ENCODE measurements at places on chromosomes 3 and 15.

GRCh38 chr3:160044121-160044520 is 55.5 kb downstream of the IL12A start:
- no peak for DNase-seq
- H3K36me3 ChIP-seq = no peaks in the 10 kb centered on the region
- peaks cover 4% of the 10 kb centered on the region for H3K4me1 ChIP-seq
- no peak overlapping the region for H3K4me3 ChIP-seq
- H3K27ac ChIP-seq = no peak overlapping the region

- H3K27me3 ChIP-seq = no peaks in the 10 kb centered on the region
- no peaks in the 10 kb centered on the region for H3K36me3 ChIP-seq
- no peaks in the 10 kb centered on the region for H3K4me1 ChIP-seq
- no peak for DNase-seq
- H3K4me3 ChIP-seq = no peak overlapping the region
These were observed 21.4 kb upstream of the PLSCR5 start for GRCh38 chr3:146626403-146627122.

DNA sequence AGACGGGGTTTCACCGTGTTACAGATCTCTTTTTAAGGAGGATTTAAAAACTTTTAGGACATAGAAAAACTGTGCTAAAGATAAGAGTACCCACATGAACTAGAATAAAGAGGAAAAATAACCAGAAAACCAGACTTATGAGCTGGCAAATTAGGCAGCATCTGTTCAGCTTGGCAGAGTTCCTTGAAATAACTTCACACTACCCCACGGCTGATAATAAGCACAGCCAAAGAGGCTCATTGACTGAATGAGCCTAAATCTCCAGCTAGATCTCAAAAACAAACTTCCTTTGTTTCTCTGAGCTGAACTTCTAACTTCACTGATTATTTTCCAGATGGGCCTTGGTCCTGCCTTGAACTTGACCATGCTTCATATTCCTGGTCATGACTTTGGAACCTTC is 26.7 kb upstream of the PIK3R4 start:
- no peak overlapping the region for H3K4me3 ChIP-seq
- no peaks in the 10 kb centered on the region for H3K36me3 ChIP-seq
- no peak for DNase-seq
- no peaks in the 10 kb centered on the region for H3K4me1 ChIP-seq
- H3K27me3 ChIP-seq = no peaks in the 10 kb centered on the region

DNA sequence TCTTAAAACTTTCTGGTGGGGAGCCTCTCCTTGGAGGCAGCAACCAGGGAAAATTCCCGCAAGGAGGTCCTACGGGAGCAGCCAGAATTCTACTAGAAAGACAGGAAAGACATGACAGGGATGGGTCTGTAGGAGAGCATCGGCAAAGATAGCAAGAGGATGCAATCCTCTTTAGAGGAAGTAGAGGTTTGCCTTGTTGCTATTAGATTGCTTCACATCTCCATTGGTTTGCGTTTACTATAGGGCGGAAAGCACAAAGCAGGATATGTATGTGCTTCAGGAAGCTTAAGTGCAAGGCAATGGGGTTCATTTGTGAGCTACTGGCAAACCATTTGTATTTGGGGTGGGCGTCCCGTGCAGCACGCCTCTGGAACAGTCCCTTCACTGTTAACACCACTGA is 193.0 kb downstream of the RORA start:
- H3K4me1 ChIP-seq = peaks cover 33% of the 10 kb centered on the region
- H3K27ac ChIP-seq = peak overlapping the region; percentile 98
- no peaks in the 10 kb centered on the region for H3K27me3 ChIP-seq
- H3K4me3 ChIP-seq = no peak overlapping the region
- no peaks in the 10 kb centered on the region for H3K36me3 ChIP-seq

GRCh38 chr3:34947834-34948233 is 691.5 kb upstream of the ARPP21 start:
- no peak overlapping the region for H3K27ac ChIP-seq
- no peaks in the 10 kb centered on the region for H3K4me1 ChIP-seq
- H3K36me3 ChIP-seq = no peaks in the 10 kb centered on the region
- no peak for DNase-seq

DNA sequence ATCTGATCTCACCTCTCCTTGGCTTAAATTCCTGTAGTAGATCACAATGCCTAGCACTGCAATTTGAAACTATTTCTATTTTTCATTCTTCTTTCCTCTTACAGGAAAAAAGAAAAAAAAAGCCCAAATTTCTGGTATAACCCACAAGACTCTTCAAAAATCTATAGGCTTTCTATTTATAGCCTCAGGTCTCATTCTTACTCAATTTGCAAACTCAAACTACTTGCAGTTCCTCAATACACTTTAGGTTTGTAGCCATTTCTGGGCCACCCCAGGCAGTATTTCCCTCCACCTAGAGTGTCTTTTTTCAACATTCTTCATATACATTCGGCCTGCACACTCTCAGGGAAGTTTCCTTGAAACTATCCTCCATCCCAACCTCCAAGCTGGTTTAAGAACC is 169.0 kb downstream of the TBC1D5 start:
- H3K36me3 ChIP-seq = no peaks in the 10 kb centered on the region
- H3K27me3 ChIP-seq = no peaks in the 10 kb centered on the region
- DNase-seq = no peak

- H3K27ac ChIP-seq = peak overlapping the region; percentile 53
- H3K36me3 ChIP-seq = peaks cover 46% of the 10 kb centered on the region
- DNase-seq = no peak
- H3K4me3 ChIP-seq = no peak overlapping the region
These were observed 44.5 kb downstream of the CMSS1 start for GRCh38 chr3:99862208-99862607.

DNA sequence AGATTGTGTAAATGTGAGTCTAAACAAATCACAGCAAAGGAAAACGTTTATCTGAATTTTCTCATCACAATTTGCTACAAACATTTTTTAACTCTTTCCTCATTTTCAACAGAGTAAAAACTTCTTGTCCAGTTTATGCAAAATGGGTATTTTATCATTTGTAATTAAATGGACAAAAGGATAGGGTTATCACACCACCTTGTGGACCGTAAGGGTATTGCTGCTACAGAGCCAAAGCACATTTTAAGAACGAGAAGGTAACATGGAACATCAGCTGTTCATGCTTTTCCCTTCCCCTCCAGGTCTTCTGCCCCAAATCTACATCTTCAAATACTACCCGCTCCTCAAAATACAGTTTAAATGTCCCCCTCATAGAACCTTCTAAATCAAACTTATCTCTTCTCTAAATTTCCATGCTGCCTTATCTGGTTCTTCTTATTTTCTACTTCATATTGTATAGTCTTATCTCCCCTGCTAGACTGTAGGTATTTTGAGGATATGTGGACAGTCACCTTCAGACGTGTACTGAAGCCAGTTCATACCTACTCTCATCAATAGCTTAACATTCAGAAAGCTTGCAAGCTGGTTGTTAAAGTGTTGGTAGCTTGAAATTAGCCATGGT is 12.8 kb upstream of the SETMAR start:
- H3K27ac ChIP-seq = no peak overlapping the region
- H3K27me3 ChIP-seq = no peaks in the 10 kb centered on the region
- H3K4me1 ChIP-seq = no peaks in the 10 kb centered on the region
- peak overlapping the region; percentile 42 for H3K4me3 ChIP-seq

DNA sequence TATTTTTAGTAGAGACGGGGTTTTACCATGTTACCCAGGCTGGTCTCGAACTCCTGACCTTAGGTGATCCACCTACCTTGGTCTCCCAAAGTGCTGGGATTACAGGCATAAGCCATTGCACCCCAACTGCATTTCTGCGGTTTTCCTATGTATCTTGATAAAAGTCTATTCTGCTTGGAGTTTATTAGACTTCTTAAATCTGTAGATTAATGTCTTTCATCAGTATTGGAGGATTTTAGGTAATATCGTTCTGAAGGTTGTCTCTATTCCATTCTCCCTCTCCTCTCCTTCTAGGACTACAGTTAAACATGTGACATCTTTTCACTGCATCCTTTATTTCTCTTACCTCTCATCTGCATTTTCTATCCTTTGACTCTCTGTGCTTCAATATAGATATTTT is 46.3 kb upstream of the GCNT3 start:
- H3K27me3 ChIP-seq = no peaks in the 10 kb centered on the region
- H3K27ac ChIP-seq = no peak overlapping the region
- H3K4me3 ChIP-seq = no peak overlapping the region
- no peak for DNase-seq

GRCh38 chr3:29690686-29691353 is 409.9 kb downstream of the RBMS3 start:
- H3K27me3 ChIP-seq = no peaks in the 10 kb centered on the region
- H3K4me3 ChIP-seq = no peak overlapping the region
- H3K27ac ChIP-seq = peak overlapping the region; percentile 43
- DNase-seq = no peak

- no peaks in the 10 kb centered on the region for H3K4me1 ChIP-seq
- peak; percentile 42 for DNase-seq
- H3K36me3 ChIP-seq = no peaks in the 10 kb centered on the region
- no peak overlapping the region for H3K4me3 ChIP-seq
- H3K27me3 ChIP-seq = no peaks in the 10 kb centered on the region
- H3K27ac ChIP-seq = no peak overlapping the region
These were observed 21.3 kb downstream of the VGLL3 start for GRCh38 chr3:86969500-86970189.

DNA sequence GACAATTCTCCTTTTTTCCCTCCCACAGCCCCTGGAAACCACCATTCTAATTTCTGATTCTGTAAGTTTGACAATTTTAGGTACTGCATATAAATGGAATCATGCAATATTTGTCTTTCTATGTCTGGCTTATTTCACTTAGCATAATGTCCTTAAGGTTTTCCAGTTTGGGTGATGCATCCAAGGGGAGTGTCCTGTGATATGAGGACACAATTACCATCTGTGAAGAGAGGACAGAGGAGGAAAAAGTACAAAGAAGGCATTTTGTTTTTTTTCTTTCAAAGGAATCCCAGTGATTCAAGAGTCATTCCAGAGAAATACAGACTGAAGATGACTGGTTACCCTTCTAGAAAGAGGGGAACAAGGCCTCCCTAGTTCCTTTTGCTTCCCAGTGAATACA is 514.7 kb upstream of the TGFBR2 start:
- H3K4me3 ChIP-seq = no peak overlapping the region
- no peak for DNase-seq
- no peaks in the 10 kb centered on the region for H3K36me3 ChIP-seq
- no peaks in the 10 kb centered on the region for H3K27me3 ChIP-seq

DNA sequence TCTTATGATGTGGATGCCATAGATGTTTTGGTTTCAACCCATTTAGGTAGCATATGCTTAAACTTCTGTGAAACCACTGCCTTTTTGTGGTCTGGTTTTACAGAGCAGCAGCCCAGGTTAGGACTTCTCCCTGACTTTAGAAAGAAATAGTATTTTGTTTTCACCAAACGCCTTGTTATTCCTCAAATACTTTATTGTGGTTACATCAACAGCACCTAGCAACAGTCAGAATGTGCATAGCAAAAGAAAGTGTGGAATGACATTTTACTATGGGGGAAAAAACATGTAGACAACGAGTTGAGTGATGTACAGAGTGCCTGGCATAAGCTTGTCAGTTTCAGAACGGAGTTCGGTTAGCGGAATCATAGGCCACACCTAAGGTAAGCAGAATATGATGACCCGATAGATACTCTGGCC is 159.2 kb downstream of the TPRG1 start:
- H3K4me3 ChIP-seq = no peak overlapping the region
- no peaks in the 10 kb centered on the region for H3K4me1 ChIP-seq
- H3K36me3 ChIP-seq = no peaks in the 10 kb centered on the region
- no peak overlapping the region for H3K27ac ChIP-seq
- DNase-seq = no peak

- H3K4me3 ChIP-seq = no peak overlapping the region
- DNase-seq = no peak
- H3K27ac ChIP-seq = no peak overlapping the region
- no peaks in the 10 kb centered on the region for H3K36me3 ChIP-seq
- no peaks in the 10 kb centered on the region for H3K27me3 ChIP-seq
These were observed 114.2 kb downstream of the SMAD6 start for GRCh38 chr15:66816201-66816600.

DNA sequence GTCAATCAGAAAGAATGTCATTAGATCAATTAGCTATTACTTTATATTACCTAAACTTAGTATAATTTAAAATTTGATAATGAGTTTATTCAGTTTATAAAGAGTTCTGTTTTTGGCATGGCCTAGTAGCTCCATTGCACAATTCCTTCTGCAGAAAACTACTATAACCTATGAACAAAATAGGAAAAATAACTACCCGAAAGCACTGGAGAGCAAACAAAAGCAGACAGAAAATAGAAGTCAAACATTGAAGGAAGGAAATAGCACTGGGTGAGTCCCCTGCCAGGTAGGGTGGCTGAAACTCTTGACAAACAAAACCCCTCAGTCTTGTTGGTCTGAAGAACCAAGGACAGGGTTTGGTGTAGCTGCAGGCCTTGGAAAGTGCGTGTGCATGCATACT is 37.5 kb downstream of the CMC1 start:
- H3K27ac ChIP-seq = no peak overlapping the region
- no peak for DNase-seq

GRCh38 chr3:141682007-141682406 is 56.1 kb upstream of the RNF7 start:
- no peaks in the 10 kb centered on the region for H3K27me3 ChIP-seq
- no peak overlapping the region for H3K4me3 ChIP-seq
- no peak overlapping the region for H3K27ac ChIP-seq

GRCh38 chr15:76185716-76186115 is 125.6 kb downstream of the ETFA start:
- H3K27ac ChIP-seq = no peak overlapping the region
- H3K4me3 ChIP-seq = no peak overlapping the region
- H3K27me3 ChIP-seq = no peaks in the 10 kb centered on the region
- no peak for DNase-seq

DNA sequence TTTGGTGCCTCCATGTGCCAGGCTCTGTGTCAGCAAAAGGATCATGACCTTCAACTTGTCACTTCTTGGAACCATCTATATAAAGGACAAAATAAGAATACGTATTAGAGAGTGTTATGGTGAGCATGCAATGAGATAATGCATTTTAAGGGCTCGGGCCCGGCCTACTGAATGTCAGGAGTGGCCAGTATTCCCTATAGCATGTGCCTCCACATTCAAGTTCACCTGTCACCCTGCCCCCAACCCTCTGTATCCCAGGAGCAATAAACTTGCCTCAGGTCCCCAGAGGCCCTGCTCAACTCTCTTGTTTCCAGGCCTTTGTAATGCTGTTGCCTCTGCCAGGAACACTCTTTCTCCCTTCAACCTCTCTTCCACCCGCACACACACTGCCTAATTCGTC is 90.2 kb upstream of the SLC6A11 start:
- H3K4me3 ChIP-seq = no peak overlapping the region
- no peaks in the 10 kb centered on the region for H3K27me3 ChIP-seq
- no peaks in the 10 kb centered on the region for H3K36me3 ChIP-seq
- no peaks in the 10 kb centered on the region for H3K4me1 ChIP-seq

GRCh38 chr3:172145031-172145686 is 105.8 kb downstream of the FNDC3B start:
- H3K36me3 ChIP-seq = no peaks in the 10 kb centered on the region
- no peak overlapping the region for H3K4me3 ChIP-seq
- peaks cover 10% of the 10 kb centered on the region for H3K4me1 ChIP-seq
- no peaks in the 10 kb centered on the region for H3K27me3 ChIP-seq

GRCh38 chr15:96367311-96368200 is 37.1 kb downstream of the NR2F2 start:
- peak; percentile 8 for DNase-seq
- H3K4me3 ChIP-seq = no peak overlapping the region
- H3K36me3 ChIP-seq = no peaks in the 10 kb centered on the region
- H3K4me1 ChIP-seq = no peaks in the 10 kb centered on the region

Data from SK-N-SH (cell line).